Activated CD4-positive, alpha-beta T cell treated with anti-CD3 and anti-CD28 coated beads, Interleukin-10, Interleukin-2, amounts not matched to agents 100 ng/mL and 50 ng/mL, durations not matched to agents 16 hours and 8 hours (primary cell): ENCODE measurements at places on chromosomes 1 and 21.
A peak's percentile ranks its signal among the peaks of the same experiment; 100 is the strongest.

DNA sequence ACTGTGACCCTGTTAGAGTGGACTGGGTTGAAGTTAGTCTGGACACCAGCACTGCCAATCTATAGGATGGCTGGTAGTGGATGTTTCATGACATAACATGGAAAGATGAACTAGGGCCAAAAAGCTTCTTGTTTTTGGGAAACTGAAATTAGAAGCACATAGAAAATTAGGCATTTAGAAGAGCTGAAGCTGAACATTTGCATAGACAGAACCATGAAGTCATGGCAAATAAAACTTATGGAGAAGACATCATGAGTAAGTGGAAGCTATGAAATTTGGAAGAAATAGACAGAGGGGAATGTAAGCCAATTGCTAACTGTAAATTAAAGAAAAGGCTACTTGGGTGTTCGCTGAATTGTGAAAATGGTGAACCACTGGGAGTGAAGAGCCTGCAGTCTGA, 2.7 kb upstream of the S100A11 start:
- no peak for DNase-seq

DNA sequence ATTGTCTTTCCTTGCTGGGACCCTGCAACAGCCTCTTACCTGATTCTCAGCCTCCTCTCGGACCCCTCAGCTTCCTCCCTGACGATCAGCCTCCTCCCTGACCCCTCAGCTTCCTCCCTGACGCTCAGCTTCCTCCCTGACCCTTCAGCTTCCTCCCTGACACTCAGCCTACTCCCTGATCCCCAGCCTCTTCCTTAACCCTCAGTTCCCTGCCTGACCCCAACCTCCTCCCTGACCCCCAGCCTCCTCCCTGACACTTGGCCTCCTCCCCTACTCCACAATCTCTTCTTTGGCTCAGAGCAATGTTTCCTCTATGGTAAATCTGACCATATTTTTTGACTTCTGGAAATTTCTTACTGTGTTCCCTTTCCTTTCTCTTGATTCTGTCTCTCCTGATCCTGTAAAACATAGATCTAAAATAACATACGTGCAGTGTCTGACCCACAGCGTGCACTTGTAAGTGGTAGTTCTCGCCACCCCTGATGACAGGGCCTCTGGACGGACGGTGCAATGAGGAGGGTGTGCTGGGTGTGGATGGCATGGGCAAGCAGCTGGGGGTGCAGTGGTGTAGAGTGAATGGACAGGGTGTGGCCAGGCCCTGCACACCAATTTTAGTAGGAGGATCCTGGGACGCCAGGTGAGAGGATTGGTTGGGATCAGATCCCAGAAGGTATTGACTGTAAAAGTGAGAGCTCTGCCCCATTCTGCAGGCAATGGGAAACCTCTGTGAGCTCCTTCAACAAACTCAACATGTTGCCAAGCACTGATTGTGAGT, 264.1 kb downstream of the FOXD2 start:
- no peak for DNase-seq

GRCh38 chr1:152189657-152190442, 30.8 kb upstream of the RPTN start:
- DNase-seq, result peak; percentile 72

GRCh38 chr1:226038661-226039060, 23.9 kb upstream of the H3-3A start:
- DNase-seq, result no peak

GRCh38 chr1:178940068-178940765, 69.3 kb upstream of the ANGPTL1 start:
- DNase-seq, result no peak

DNA sequence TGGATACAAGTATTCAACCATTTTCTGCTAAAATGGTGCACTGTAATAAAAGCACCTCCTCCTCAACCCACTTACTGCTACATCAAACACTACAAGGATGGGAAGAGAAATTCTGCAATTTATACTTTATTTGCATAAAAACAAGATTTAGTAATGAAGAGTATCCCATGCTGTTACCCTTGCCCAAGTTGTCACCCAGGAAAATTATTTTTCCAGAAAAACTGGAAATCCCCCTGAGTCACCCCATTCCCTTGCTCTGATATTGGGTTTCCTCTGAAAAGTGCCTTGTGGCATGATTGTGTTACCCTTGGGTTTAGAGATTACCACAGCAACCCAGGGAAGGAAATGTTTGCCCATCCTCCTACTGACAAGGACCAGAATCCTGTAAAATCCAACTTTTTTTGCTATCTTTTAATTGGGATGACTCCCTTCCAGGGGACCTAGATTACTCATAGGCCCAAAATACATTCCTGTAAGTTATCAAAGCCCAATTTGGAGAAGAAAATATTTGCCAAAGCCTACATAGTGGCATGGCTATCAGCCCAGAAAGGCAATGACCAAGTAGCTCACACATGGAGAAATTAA, 16.5 kb upstream of the ZC3H11B start:
- no peak for DNase-seq

GRCh38 chr1:17348593-17349234, 23.3 kb upstream of the PADI6 start:
- no peak for DNase-seq

- no peak for DNase-seq
Observed at GRCh38 chr1:162319493-162320175, 57.0 kb downstream of the SPATA46 start.

GRCh38 chr1:26429721-26430120, 2.4 kb upstream of the DHDDS start:
- DNase-seq, result no peak

DNA sequence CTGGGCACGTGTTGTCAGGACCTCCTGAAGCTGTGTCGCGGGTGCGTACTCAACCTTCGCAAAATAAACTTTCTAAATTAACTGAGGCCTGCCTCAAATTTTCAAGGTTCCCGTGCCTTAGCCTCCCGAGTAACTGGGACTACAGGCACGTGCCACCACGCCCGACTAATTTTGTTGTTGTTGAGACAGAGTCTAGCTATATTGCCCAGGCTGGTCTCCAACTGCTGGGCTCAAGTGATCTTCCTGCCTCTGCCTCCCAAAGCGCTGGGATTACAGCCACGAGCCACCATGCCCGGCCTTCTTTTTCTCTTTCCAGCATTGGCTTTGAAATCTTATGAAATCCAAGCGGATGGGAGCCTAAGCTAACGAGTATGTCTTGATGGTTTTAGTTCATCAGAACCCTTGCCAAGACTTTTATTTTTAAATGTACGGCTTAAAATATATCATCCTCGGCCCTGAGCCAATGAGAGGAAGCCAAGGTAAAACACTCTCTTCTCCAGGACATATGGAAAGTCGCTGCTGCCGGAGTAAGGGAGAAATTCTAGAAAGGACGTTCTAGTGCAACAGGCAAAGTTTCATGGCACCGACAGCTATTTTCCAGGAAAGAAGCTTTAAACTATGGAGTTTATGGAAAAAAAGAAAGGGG, 12.7 kb upstream of the ERVH48-1 start:
- no peak for DNase-seq

GRCh38 chr1:52032124-52032784, 1.4 kb downstream of the KTI12 start:
- peak; percentile 9 for DNase-seq

- DNase-seq, result no peak
Observed at GRCh38 chr1:17929224-17929623, 174.1 kb downstream of the ACTL8 start.

DNA sequence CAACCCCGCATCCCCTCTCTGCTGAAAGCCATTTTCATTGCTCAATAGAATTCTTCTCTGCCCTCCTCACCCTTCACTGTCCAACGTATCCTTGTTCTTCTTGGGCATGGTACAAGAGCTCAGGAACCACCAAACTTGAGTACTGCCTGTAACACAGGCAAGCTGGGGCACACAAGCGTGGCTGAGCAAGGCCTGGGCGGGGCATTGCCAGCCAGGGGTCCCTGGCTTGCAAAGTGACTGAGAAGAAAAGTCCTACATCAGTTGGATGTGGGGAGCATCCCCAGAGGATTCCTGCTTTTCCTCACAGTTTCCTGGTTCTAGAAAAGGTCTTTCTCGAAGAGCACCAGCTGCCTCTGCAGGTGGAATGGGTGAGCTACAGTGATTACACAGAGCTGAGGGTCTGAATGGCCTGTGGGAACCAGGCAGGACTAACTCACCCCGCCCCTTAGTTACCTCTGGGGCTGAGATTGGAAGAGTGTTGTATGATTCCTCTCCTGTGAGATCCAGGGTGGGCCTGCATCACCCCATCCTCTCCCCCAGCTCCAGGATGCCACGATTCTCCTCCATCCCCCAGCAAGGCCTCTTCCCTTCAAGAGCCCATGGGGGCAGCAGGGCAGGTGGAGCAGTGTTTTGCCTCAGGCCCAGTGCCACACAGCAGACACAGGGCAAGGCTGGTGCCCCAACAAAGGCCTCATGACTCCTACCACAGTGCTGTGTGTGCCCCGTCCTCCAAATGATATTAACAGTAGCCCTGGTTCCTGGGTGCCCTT, 121.9 kb downstream of the MATN1 start:
- no peak for DNase-seq

DNA sequence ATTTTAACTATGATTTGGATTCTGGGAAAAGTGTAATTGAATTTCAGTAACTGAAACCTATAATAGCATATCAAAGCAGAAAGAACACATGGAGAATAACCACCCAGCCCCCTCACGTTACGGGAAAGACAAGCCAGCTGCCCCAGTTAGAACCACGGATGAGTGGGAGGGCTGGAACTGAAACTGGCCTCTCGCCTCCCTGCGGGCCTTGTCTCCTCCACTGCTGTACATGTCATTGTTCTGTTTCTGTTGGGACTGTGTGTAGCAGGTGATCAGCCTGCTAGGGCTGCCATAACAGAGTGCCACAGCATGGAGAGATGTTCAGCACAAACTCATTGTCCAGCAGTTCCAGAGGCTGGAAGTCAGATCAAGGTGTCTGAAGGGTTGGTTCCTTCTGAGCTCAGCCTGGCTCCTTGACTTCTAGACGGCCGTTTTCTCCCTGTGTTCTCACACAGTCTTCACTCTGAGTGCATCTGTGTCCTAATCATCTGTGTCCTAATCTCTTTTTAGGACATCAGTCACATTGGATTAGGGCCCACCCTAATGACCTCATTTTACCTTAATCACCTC, 52.4 kb downstream of the MAP3K21 start:
- DNase-seq, result no peak

GRCh38 chr21:43950481-43950880, 61.6 kb upstream of the TRAPPC10 start:
- DNase-seq, result no peak

DNA sequence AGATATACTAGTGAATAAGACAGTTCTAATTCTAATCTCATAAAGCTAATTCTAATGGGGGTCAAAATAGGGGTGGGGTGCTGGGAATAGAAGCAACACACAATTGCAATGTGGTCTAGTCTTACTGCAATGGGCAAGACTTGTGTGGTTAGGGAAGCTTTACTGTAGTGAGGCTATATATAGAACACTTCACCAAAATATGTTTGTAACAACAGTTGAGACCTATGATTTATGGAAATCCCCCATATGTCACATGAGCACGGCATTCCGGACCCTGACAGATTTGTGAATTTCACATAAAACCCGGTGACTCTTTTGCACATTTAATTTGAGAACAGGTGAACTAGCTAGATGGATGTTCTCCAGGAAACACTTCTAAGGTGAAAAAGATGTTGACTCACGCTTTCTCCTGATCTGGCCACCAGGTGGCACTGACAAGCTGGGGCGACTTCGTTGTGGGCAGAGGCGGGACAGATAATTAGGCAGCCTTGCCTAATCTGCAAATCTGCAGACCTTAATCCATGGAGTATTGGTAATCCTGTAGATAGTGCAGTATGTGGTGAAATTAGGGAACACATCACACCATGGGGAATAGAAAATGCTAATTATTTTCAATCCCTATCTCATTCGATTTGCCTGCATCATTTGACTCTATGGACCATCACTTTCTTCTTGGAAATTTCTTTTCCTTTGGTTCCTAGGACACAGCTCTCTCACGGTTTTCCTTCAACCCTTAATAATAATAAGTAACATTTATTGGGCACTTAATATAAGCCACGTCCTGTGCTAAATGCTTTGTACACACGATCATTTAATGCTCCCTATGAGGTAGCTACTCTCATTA, 37.7 kb downstream of the KIAA0040 start:
- peak; percentile 78 for DNase-seq

GRCh38 chr1:245962453-245962852, 544.6 kb downstream of the SMYD3 start:
- DNase-seq, result no peak

DNA sequence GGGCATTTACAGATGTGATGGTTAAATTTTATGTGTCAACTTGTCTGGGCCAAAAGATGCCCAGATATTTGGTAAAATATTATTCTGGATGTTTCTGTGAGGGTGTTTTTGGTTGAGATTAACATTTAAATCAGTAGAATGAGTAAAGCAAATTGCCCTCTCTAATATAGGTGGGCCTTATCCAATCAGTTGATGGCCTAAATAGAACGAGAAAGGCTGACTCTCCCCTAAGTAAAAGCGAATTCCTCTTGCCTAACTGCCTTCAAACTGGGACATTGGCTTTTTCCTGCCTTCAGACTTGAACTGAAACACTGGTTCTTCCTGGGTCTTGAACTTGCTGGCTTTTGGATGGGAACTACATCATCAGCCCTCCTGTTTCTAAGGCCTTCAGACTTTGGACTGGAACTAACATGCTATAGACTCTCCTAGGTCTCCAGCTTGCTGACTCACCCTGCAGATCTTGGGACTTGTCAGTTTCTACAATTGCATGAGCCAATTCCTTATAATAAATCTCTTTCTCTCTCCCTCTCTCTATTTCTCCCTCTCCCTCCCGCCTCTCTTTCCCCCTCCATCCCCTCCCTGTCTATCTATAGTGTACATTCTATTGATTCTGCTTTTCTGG, 10.2 kb upstream of the NAV1 start:
- no peak for DNase-seq

GRCh38 chr1:205270764-205271163, 43.0 kb downstream of the TMCC2 start:
- no peak for DNase-seq

GRCh38 chr1:111644506-111644905, 24.9 kb downstream of the RAP1A start:
- no peak for DNase-seq

DNA sequence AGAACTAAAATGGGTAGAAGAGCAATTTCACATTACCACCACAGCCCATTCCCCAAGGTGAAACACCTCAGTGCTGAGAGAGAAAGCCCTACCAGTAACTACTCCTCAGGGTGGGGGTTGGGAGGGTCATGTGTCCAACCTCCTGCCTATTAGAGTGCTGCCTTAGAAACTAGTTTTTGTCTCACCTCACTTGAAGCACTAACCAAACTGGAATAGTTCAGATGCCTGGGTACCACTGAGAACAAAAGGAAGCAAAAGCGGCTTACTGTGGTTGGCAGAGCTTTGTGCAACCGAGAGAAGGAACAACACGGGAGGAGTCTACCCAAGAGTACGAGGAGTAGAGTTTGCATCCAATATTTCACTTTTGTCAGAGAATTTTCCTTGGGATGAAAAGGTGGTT, 1207.5 kb upstream of the ADGRL2 start:
- DNase-seq, result no peak

DNA sequence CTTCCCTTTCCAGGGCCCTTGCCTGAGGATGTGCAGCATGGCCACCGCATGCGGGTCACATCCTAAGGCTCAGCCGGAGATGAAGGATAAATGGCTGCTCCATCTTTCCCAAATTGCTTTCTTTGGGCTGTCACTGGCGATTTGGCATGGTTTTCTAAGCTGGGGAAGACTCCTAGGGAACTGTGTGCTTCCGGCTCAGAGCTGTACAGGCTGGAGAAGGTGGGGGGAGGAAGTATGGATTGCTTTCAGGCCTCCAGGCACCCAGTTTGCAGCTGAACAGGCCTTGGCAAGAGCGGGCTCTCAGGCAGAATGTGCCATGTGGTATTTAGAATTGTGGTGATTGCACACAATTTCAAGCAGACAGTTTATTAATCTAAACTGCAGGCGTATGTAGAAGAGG, 48.9 kb downstream of the TMEM53 start:
- DNase-seq, result no peak
